Activated CD4-positive, alpha-beta T cell treated with anti-CD3 and anti-CD28 coated beads for 24 hours (primary cell): ENCODE measurements at places on chromosomes 6 and 20.

- no peak for DNase-seq
These were observed 117.0 kb upstream of the EDN1 start for GRCh38 chr6:12173181-12173580.

- DNase-seq = no peak
These were observed 252.0 kb downstream of the TBX18 start for GRCh38 chr6:84512391-84512790.

- no peak for DNase-seq
These were observed 75.1 kb upstream of the SCGN start for GRCh38 chr6:25576919-25577318.

DNA sequence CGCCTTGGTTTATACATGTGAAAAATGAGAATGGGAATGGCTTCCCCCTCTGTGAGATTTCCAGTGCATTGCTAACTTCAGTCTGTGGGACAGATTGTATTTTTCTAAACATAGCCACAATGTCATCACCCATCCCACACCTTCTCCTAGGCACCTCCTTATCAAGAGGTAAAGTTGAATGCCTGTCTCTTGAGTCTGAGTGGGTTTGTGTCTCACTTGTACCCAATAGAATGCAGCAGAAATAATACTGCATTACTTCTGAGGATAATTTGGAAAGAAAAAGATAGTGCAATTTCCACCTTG, 27.9 kb downstream of the RIN2 start:
- DNase-seq = no peak

DNA sequence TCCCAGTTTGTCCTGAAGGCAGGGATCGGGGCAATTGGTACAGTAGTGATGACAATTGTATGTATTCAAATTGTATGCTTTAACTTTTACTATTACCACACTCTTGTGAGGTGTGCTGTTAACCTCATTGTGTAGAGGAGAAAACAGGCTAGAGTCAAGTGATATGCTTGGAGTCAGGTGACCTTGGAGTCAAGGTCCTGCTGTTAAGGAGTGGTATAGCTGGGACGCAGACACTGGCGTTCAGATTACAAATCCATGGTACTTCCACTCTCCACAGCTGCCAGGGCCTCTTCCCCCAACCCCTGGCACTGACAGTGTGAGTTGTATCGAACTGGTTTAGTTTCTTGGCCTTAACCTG, 10.5 kb downstream of the CNPY3 start:
- no peak for DNase-seq

- no peak for DNase-seq
These were observed 63.1 kb downstream of the GMPR start for GRCh38 chr6:16301511-16301910.

GRCh38 chr6:88848870-88849269, 114.5 kb downstream of the RNGTT start:
- no peak for DNase-seq

- DNase-seq = no peak
These were observed 131.4 kb downstream of the EDN1 start for GRCh38 chr6:12421596-12421995.

GRCh38 chr6:85460921-85461797, 11.3 kb downstream of the NT5E start:
- no peak for DNase-seq

GRCh38 chr6:163813979-163814493, 399.5 kb downstream of the QKI start:
- no peak for DNase-seq

DNA sequence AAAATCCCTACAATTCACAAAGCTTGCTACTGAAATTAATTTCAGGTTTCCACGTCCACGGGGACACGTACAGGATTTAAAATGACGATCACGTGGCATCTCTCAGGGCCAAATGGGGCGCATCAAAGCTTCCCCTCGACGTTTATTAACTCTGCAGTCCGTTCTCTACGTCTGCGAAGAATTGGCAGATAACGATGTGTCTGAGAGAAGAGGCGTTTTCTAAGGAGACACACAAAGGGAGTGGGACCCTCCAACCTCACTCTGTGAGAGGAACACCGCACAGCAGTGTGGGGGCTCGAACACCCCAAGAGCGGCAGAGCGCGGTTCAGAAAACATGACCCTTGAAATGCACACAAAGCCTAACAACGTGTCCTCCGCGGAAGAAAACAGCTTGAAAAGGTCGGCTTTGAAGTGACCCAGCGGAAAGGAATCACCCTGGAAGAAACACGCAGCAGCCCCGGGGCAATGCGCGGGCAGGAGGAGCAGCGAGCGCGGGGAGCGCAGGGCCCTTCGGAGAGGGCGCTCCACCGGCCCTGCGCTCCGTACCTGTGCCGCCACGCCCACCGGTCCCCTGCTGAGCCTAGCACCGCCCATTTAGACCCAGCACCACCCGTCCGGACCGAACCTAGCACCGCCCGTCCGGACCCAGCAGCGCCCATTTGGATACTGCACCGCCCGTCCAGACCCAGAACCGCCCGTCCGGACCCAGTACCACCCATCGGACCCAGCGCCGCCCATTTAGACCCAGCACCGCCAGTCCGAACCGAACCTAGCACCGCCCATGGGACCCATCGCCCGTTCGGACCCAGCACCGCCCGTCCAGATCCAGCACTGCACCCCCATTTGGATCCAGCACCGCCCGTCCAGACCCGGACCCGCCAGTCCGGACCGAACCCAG, 1.1 kb upstream of the AFDN start:
- DNase-seq = no peak

DNA sequence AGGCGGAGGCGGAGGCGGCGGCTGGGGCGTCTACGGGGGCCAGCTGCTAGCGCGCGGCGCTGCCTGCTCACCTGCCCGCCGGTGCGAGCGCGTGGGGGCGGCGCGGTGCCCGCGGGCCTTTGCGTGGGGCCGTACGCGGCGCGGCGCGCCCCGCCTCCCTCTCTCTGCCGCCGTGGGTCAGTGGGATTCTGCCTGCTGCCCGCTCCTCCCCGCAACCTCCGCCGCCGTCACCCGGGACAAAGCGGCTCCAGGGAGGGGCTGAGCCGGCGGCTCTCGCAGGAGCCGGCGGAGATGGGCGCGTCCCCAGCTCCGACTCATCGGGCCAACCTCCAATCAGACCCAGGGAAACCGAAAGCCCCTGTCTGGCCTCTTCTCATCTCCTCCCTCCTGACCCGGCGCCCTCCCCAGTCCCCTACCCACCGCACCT, at the start of gene RCAN2:
Gene RCAN2 (minus strand): TSS at position 249 of the 427 bp plus-strand sequence.
- DNase-seq = no peak

DNA sequence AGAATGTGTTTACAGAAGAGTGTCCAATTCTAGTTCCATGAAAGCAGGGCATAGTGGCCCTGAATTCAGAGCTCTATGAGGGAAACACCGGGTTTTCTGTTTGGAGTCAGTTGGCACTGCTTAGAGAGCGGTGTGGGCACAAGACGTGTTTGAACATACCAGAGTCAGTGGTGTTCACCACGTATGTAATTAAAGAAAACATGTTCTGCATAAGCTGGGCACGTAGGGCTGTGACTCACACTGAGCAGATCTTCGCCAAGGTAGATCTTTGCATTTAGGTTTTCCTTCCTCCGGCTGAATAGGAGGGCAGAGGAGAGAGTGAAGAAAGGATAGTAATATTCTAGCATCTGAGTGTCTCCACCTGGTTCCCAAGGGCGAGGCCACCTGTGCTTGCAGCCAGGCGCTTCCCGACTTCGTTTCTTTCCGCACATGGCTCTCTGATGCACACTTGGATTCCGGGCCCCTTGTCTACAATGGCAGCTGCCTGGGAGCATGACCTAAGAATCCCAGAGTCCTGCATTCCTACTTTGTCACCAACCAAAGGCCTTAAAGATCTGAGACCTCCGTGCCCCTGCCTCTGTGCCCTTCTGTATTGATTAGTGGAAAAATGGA, 136.2 kb downstream of the ERMARD start:
- no peak for DNase-seq

GRCh38 chr20:10110151-10110550, 75.4 kb downstream of the ANKEF1 start:
- DNase-seq = no peak

- DNase-seq = no peak
These were observed 2.6 kb downstream of the MGME1 start for GRCh38 chr20:17971300-17972013.

DNA sequence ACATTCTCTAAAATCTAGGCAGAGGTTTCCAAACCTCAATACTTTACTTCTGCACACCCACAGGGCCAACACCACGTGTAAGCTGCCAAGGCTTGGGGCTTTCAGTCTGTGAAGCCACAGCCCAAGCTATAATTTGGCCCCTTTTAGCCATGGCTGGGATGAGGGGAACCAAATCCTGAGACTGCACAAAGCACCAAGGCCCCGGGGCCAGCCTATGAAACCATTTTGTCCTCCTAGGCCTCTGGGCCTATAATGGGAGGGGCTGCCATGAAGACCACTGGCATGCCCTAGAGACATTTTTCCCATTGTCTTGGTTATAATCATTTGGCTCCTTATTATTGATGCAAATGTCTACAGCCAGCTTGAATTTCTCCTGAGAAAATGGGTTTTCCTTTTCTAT, 513.0 kb upstream of the ADGRB3 start:
- DNase-seq = no peak

DNA sequence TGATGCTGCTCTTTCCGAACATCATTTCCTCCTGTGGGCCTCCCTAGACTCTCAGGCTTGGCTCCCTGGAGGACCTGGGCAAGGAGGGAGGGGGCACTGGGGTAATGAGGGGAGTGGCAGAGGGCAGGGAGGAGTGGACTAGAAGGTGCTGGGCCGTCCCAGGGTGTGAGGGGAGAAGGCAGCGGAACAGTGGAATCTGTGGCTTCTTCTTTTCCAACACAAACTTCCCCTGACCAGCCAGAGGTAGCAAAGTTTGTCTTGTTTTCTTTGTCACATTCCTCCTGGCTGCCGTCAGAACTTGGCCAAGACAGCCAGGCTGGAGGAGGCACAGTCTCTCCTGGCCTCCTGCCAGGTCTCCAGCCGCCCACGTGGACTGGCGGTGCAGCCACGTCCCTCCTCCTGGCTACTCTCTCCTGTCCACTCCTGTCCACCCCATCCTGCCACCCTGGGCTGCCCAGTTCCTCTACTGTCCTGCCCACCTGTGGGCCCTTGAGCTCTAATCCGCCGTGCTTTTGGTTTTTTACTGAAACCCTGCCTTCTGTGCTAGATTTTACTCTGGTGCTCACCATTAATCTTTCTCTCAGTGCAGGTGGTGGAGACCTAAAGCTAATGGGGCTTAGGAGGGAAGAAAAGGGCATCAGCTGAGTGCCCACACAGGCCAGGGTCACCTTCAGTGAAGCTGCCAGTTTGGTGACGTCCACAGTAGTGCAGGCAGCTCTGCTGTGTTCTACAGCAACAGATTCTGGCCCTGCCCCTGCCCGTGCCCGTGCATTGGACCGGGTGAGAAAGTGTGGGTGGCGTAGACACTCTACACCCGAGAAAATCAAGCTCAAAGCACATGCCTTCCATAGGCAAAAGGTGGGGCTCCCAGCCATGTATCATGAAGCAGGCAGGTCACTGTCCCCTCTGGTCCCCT, 2.8 kb upstream of the CDSN start:
- no peak for DNase-seq

- DNase-seq = no peak
These were observed 12.9 kb downstream of the PHACTR1 start for GRCh38 chr6:12729467-12729866.

GRCh38 chr6:21151119-21151518, 442.4 kb upstream of the SOX4 start:
- no peak for DNase-seq

- no peak for DNase-seq
These were observed 120.8 kb upstream of the BCLAF1 start for GRCh38 chr6:136410201-136411024.

GRCh38 chr20:5788385-5788895, 38.2 kb downstream of the SHLD1 start:
- peak; percentile 74 for DNase-seq

GRCh38 chr6:18262702-18263417, 1.5 kb downstream of the DEK start:
- DNase-seq = peak; percentile 30

- no peak for DNase-seq
These were observed 181.9 kb downstream of the SCP2D1 start for GRCh38 chr20:18995455-18995854.

DNA sequence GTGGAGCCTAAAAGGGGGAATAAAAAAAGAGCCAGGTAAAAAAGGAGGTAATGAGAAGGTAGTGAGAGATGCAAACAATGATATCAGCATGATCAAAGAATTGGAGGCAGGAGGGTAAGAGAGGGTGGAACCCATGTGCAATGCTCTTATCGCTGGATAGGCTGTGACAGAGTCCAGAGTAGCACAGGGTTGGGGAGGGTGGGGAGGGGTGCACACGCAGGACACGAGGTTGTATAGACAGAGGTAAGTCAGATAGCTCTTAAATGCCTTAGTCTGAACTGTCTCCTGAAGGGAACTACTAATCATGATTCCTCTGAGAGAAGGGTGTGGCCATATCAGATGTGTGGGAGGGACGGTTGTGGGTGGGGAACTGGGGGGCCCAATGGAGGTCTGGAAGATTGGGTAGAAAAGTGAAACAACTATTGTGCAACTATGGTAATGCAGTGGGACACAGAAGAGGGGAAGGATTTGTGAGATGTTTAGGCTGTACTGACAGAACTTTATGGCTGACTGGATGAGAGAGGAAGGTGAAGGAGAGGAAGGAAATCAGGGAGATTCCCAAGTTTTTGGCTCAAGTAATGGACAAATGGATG, 354.8 kb downstream of the BTBD9 start:
- no peak for DNase-seq

DNA sequence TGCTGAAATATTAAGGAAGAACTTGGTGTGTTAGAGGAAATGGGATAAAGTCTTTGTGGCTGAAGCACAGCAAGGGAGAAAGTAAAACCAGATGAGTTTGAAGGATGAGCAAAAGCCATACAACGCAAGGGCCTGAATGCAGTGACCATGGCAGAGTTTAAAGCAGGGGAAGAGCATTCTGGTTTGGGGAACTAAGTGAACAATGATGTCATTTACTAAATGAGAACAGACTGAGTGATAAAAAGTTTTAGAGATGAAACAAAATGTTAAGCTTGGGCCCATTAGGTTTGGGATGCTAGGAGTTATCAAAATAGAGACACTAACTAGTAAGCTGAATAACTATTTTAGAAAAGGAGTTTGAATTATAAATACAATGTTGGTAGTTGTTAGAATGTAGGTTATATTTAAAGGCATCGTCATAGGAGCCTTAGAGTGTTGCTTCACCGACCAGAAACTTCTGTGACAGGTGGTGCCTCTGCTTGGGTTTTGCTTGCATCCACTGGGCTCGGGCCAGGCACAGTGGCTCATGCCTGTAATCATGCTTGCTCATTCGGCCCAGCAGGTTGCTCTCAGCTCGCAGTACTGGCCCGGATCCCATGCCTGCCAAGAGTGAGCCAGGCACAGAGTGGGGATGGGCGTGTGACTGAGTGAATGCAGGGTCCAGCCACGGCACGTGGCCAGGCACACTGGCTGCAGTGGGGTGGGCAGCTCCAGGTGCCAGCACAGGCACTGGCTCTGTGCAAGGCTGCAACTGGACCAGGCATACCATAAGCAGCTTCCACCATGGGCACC, 37.4 kb upstream of the OPRM1 start:
- no peak for DNase-seq

GRCh38 chr20:61710108-61710507, 355.6 kb downstream of the TAF4 start:
- no peak for DNase-seq

GRCh38 chr6:14501240-14501639, 383.7 kb downstream of the CD83 start:
- DNase-seq = no peak

GRCh38 chr20:64247307-64247618, 8.3 kb upstream of the PCMTD2 start:
- no peak for DNase-seq

GRCh38 chr6:111793711-111794111, 79.5 kb downstream of the FYN start:
- DNase-seq = no peak

GRCh38 chr20:23153696-23154341, 67.7 kb upstream of the CD93 start:
- no peak for DNase-seq

GRCh38 chr6:82363428-82364086, at the start of gene TPBG:
Gene TPBG, plus strand, starts transcription at chr6:82363817. Its CDS starts 1,145 bp downstream, at chr6:82364962.
- no peak for DNase-seq
